Inflammatory macrophage (primary cell): ENCODE measurements at places on chromosomes 16 and 17.

DNA sequence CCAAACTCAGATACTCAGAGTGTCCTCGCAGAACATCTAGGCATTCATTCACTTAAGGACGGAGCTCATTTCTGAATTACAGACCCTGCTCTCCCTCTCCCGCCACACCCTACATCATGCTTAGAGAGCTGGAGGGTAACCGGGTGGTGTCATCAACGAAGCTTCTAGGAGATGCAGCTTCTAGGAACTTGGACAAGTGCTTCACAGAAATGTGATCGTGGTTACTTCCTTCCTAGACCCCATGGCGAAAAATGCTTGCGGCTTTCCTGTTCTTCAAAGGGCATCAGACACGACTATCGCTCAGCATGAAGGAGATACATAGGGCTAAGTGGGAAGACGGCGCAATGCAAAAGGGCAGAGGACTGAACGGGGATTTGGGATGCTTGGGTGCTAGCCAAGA, 126.8 kb downstream of the ZFHX3 start:
- DNase-seq, result peak; percentile 76

DNA sequence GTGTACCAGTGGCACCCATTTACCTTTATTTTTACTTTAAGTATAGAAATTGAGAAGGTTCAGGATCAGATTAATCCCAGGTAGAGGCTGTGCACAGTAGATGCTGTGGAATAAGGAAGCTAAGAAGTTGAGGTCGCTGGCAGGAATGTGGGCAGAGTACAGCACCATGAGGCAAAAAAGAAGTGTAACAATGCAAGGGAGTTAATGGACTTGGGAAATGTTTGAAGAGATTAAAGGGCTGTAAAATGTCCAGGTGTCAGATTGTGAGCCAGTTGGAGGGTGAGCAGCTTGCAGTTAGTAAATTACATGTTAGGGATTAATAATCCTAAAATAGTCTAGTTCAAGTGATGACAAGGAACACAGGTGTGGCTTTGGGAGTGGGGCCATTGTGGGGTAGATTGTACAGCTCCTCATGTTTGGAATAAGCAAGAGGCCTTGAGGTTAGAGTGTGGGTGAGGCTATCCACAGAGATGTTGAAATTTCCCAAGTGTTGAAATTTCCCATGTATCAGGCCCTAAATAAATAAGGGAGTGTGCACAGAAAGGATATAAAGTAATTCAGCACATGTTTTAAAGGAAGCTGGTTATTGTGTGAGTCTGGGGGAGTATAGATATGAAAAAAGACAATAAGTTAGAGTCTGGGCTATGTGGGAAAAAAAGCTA, 21.5 kb downstream of the TAT start:
- peak; percentile 39 for DNase-seq

GRCh38 chr16:66434619-66435430, 7.7 kb downstream of the BEAN1 start:
- peak; percentile 23 for DNase-seq

DNA sequence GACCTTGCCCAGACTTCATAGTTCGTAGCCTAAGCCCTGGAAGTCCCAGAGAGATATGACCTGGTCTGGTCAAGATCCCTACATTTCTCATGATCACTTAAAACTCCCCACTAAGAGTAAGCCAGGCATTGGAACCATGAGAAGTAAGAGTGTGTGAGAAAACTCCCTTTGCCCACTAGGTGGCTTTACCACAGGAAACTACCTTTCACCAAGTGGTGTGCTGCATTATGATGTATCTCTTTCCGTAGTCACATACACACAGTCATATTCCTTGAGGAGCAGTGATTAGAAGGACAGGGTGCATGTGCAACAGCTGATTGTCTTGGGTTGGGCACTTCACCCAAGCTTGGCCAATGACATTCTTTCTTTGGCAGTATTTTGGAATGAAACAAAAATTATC, 639.3 kb downstream of the KCNJ2 start:
- no peak for DNase-seq
